HFFc6 (cell line): ENCODE measurements at places on chromosomes 7 and 10. TPM values are rescaled to one million over a fixed set of nuclear protein-coding genes. Genes with fewer than 3 reads are reported as not detected.

DNA sequence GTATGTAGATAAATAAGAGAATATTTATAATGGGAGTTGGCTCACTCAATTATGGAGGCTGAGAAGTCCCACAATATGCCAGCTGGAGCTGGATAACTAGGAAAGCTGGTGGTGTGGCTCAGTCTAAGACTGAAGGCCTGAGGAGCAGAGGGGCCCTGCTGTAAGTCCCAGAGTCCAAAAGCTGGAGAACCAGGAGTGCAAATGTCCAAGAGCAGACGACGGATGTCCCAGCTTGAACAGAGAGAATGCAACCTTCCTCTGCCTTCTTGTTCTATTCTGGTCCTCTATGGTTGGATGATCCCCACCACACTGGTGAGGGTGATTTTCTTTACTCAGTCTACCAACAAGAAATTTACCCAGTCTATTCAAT lies 13.2 kb downstream of the IL2RA start:
- no peak for DNase-seq

- no peak for DNase-seq
Observed at GRCh38 chr7:154841731-154842331, 161.1 kb downstream of the PAXIP1 start.

DNA sequence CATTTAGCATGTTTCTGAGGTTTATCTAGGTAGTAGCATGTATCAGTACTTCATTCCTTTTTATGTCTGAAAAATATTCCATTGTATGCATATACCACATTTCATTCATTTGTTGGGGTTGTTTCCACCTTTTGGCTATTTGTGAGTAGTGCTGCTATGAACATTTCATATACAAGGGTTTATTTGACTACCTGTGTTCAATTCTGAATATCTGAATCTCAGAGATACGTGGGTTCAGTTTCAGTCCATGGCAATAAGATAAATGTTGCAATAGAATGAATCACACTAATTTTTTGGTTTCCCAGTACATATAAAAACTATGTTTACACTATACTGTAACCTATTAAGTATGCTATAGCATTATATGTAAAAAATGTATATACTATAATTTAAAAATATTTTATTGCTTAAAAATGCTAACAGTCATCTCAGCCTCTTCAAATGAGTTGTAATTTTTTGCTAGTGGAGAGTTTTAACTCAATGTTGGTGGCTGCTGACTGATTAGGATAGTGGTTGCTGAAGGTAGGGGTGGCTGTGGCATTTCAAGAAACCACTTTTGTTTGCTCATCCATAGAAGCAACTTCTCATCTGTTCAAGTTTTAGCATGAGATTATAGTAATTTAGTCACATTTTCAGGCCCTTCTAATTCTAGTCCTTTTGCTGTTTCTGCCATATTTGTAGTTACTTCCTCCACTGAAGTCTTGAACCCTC lies 13.9 kb downstream of the PLEKHA1 start:
- DNase-seq: no peak

DNA sequence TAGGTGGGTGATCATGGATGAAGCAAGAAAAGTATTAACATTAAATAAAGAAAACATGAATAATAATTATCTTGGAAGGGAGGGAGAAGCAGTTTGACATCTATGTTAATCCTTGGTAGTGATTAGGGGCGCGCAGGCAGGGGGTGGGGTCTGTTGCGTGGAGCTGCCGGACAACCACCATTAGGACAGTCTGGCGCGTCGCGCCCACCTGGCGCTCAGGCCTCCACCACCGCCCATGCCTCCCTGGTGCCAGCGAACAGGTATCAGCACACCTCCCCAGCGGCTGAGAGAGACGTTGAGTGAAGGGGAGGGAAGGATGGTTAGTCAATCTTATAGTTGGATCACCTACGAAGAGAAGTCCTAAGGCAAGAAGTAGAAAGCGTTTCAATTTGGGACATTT lies 94.2 kb upstream of the CDK1 start:
- no peak for DNase-seq

DNA sequence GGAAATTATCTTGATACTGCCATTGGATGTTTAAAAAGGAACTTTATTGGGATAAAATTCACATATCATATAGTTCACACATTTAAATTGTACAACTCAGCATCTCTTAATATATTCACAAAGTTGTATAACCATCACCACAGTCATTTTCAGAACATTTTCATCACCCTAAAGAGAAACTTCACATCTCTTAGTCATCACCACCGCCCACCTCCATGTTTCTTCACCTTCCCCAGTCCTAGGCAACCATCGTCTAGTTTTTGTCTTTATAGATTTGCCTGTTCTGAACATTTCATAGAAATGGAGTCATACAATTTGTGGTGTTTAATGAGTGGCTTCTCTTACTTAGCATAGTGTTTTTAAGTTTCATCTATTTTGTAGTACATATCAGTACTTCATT lies 96.6 kb downstream of the ANKRD30A start:
- DNase-seq: no peak

LRRTM3 gene
- not detected in 3 replicates for total RNA-seq

GPR26 gene
- not detected in 3 replicates for total RNA-seq

LBX1 gene
- total RNA-seq: not detected in 3 replicates
